ENCODE measurements at places on chromosomes 3 and 15. TPM values are rescaled to one million over a fixed set of nuclear protein-coding genes. Genes with fewer than 3 reads are reported as not detected.

DNA sequence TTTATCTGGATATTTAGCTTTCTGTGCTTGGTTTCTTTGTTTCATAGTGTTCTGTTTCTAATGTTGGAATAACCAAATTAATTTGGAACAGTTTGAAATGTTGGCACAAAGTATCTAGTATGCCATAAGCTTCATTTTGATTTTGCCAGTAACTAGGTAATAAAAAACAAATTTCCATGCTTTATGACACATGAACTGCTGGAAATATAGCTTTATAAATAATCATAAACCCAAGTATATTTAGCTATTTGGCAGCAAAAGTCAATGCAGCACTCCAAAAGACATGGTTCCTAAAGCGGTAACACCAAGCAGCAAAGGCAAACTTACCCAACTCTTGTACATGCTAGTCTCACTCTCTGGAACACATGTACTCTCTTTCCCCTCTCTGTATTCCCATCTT is 106.0 kb upstream of the CCNL1 start:
- no peak overlapping the region for H3K27ac ChIP-seq
- H3K4me3 ChIP-seq = no peak overlapping the region
- no peak for DNase-seq
- no peaks in the 10 kb centered on the region for H3K27me3 ChIP-seq
- peaks cover 10% of the 10 kb centered on the region for H3K36me3 ChIP-seq

GRCh38 chr3:49506906-49507305 is 36.8 kb downstream of the DAG1 start:
- H3K4me3 ChIP-seq = no peak overlapping the region
- no peak overlapping the region for H3K27ac ChIP-seq
- H3K36me3 ChIP-seq = peaks cover 31% of the 10 kb centered on the region
- no peak for DNase-seq
- H3K4me1 ChIP-seq = peaks cover 13% of the 10 kb centered on the region
- H3K27me3 ChIP-seq = no peaks in the 10 kb centered on the region

GRCh38 chr3:129005526-129006303 is 4.6 kb downstream of the EFCC1 start:
- DNase-seq = no peak
- peak overlapping the region; percentile 64 for H3K27ac ChIP-seq
- no peaks in the 10 kb centered on the region for H3K36me3 ChIP-seq
- H3K27me3 ChIP-seq = peaks cover 14% of the 10 kb centered on the region
- peaks cover 38% of the 10 kb centered on the region for H3K4me1 ChIP-seq

DNA sequence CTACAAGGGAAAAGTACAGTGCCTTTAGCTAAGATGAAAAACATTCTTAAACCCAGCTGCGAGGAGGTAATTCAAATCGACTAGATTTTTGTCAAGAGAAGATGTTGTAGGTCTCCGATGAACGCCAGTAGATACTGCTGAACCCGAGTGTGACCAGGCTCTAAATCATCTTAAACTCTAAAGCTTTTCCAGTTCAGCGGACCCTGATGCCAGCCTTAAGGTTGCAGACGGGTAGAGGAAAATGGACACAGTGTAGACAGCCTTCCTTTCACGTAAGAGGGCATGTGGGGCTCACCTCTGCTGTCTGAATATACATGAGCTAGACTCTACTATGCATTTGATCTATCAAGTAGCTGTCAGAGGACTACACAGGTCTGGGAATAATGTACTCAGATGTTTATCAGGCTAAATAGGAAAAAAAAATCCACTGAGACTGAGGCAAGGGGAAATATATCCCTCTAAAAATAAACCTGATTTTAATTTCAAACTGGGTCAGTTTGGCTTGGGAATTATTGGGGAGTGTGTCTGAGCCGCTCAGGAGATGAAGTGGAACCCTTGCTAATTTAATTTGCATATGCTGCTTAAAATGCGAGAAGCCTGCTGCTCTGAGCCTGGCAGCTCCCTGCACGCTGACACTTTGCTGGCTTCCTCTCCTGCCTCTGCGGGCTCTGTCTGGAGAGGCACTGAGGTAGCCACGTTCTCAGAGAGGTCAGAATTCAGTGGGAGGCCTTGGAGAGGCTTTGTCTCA is 151.9 kb downstream of the CADPS start:
- no peaks in the 10 kb centered on the region for H3K4me1 ChIP-seq
- H3K4me3 ChIP-seq = no peak overlapping the region
- no peak overlapping the region for H3K27ac ChIP-seq
- H3K27me3 ChIP-seq = no peaks in the 10 kb centered on the region

GRCh38 chr3:151562891-151563290 is 102.0 kb upstream of the IGSF10 start:
- DNase-seq = no peak
- H3K27me3 ChIP-seq = no peaks in the 10 kb centered on the region
- no peaks in the 10 kb centered on the region for H3K36me3 ChIP-seq

DNA sequence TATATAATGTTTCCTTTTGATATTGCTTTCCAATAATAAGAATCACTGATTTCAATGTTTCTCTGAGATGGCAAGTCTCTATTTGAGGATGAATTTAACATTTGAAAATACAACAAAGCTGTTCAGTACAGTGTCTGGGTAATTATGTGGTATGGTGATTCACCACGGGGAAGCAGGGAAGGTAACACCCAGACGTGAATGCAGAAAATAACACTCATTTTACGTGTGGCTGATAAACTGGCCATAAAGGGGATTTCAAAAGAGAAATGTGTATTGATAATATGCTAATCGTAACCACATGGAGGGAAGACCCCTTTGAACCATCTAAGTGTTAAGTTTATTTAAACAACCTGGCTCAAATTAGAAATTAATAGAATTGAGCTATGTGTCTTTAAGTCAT is 344.6 kb downstream of the GRM7 start:
- no peak for DNase-seq
- H3K27me3 ChIP-seq = no peaks in the 10 kb centered on the region
- H3K4me3 ChIP-seq = no peak overlapping the region
- peaks cover 3% of the 10 kb centered on the region for H3K4me1 ChIP-seq
- H3K36me3 ChIP-seq = no peaks in the 10 kb centered on the region
- no peak overlapping the region for H3K27ac ChIP-seq

GRCh38 chr3:65004306-65004705 is 316.5 kb upstream of the ADAMTS9 start:
- no peaks in the 10 kb centered on the region for H3K36me3 ChIP-seq
- H3K27ac ChIP-seq = no peak overlapping the region
- H3K27me3 ChIP-seq = peaks cover 4% of the 10 kb centered on the region
- no peak overlapping the region for H3K4me3 ChIP-seq
- no peak for DNase-seq

DNA sequence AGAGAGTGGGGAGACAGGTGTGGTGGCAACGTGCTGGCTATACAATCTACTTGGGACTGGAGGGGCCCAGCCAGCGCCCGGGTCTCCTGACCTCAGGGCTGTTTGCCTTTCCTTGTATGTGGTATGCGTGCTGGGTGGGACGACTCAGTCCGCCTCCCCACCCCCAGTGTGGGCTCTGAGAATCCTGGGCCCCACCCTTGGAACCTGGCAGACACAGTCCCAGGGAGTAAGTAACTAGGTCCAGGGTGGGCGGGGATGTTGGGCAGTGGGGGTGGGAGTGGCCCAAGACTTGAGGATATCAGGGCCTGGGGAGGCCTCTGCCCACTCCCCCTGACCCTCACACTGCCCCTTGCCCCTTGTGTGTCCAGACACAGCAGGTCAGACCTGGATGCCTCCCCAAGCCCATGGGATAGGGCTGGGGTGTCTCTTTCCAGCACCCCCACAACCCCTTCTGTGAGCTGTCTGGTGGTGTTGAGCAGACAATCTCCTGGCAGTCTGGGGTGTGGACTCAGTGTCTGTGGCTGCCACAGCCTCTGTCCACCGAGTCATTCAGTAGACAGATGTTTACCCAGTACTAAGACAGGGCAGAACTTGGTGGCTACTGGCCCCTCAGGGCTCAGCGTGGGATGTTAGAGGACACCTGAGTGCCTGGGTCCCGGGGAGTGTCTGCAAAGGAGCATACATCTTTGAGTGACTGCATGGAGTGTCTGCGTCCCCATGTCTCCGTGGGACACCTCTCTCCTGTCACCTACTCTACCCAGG is 1.3 kb downstream of the CHST13 start:
- DNase-seq = no peak
- H3K36me3 ChIP-seq = no peaks in the 10 kb centered on the region
- no peak overlapping the region for H3K27ac ChIP-seq
- H3K4me3 ChIP-seq = peak overlapping the region; percentile 35

DNA sequence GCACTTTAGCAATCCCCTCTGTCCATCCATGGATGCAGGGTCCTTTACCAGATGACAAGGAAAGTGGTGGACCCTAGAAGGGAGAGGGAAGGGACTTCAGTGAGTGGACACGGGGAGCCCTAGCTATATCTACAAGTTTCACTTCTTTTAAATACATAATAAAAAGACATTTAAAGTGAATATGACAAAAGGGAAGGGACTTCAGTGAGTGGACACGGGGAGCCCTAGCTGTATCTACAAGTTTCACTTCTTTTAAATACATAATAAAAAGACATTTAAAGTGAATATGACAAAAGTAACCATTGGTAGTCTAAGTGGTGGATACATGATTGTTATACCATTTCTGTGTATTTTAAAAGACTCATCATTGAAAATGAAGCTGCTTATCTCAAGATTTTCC is 81.9 kb upstream of the HES1 start:
- H3K4me3 ChIP-seq = no peak overlapping the region
- H3K36me3 ChIP-seq = peaks cover 21% of the 10 kb centered on the region
- H3K27me3 ChIP-seq = peaks cover 17% of the 10 kb centered on the region

GRCh38 chr15:24763891-24764290 is 88.3 kb downstream of the NPAP1 start:
- no peaks in the 10 kb centered on the region for H3K27me3 ChIP-seq
- H3K4me1 ChIP-seq = no peaks in the 10 kb centered on the region
- H3K4me3 ChIP-seq = no peak overlapping the region
- H3K27ac ChIP-seq = no peak overlapping the region
- peaks cover 21% of the 10 kb centered on the region for H3K36me3 ChIP-seq

DNA sequence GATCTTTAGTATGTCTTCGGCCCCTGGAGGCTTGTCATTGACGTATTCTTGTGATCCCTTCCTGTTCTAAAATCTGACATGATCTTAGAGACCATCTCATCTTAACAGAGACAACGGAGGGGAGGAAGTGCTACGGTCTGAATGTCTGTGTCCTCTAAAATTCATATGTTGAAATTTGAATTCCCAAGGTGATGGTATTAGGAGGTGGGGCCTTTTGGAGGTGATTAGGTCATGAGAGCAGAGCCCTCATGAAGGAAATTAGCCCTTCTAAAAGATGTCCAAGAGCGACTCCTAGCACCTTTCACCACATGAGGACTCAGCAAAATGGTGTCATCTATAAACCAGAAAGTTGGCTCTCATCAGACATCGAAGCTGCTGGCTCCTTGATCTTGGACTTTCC is 233.2 kb upstream of the CMC1 start:
- H3K4me3 ChIP-seq = no peak overlapping the region
- H3K36me3 ChIP-seq = no peaks in the 10 kb centered on the region
- DNase-seq = no peak
- no peaks in the 10 kb centered on the region for H3K4me1 ChIP-seq
- no peaks in the 10 kb centered on the region for H3K27me3 ChIP-seq
- H3K27ac ChIP-seq = no peak overlapping the region

- peak overlapping the region; percentile 92 for H3K4me3 ChIP-seq
- H3K4me1 ChIP-seq = peaks cover 67% of the 10 kb centered on the region
- H3K36me3 ChIP-seq = peaks cover 41% of the 10 kb centered on the region
- H3K27ac ChIP-seq = peak overlapping the region; percentile 85
- DNase-seq = no peak
Observed at GRCh38 chr3:9732740-9733115, 1.2 kb downstream of the BRPF1 start.

GRCh38 chr3:58177747-58178527 is 32.8 kb downstream of the DNASE1L3 start:
- peak; percentile 86 for DNase-seq
- H3K36me3 ChIP-seq = no peaks in the 10 kb centered on the region
- peak overlapping the region; percentile 71 for H3K27ac ChIP-seq
- peaks cover 13% of the 10 kb centered on the region for H3K4me1 ChIP-seq
- peak overlapping the region; percentile 73 for H3K4me3 ChIP-seq

DNA sequence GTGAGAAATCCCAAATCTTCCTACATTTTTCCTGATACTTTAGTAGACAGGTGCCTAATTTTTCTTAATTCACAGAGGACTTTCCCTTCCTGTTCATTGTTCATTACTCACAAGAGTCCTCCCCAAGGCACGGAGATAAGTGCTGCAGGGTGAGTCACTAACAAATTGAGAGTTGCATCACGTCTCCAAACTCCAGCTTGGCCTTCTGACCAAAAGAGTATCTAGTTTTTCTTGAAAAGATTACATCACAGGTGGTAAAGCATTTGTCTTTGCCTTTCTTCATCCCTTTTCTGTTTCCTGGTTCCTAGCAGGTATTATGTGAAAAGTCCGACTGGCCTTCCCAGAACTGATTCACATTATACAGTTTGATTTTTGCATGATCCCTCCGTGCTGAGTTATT is 24.9 kb upstream of the RASGRP1 start:
- H3K27ac ChIP-seq = peak overlapping the region; percentile 2
- no peak overlapping the region for H3K4me3 ChIP-seq
- H3K4me1 ChIP-seq = peaks cover 26% of the 10 kb centered on the region
- no peaks in the 10 kb centered on the region for H3K27me3 ChIP-seq
- H3K36me3 ChIP-seq = no peaks in the 10 kb centered on the region

DNA sequence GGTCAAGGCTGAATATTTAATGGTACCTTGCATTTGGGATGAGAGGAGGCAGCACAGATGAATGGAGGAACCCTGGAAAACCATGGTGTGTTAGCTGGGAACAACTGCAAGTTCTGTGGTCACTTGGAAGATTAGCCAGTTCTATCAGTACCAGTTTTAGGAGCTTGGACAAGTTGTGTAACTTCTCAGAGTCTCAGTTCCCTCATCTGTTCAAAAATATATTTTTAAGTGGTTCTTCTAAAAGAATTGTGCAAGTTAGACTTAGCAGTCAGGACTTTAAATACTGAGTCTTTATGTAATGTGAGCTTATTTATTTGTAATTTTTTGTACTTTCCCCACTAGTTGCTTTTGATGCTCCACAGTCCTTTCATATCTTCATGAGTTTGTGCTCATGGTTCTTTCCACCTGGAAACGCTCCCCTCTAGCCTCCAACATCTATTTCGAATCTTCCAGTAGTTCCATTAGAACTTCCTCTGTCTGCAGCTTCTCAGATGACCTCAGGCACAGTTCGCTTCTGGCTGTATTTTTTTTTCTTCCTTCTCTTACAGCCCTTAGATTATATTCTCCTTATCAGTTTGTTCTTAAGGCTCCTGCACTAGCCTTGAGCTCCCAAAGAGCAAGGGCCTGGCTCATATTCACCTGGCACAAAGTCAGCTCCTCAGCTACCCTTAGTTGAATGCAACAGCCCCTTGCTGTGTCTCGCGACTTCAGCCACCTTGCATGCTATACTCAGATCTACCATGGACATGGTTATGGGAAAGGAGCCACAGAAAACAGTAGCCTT is 27.1 kb downstream of the ITPR1 start:
- H3K4me1 ChIP-seq = peaks cover 46% of the 10 kb centered on the region
- H3K4me3 ChIP-seq = no peak overlapping the region
- H3K27ac ChIP-seq = no peak overlapping the region
- no peaks in the 10 kb centered on the region for H3K27me3 ChIP-seq
- DNase-seq = no peak

The HYAL1 gene
- 0.16 TPM for total RNA-seq

The TMEM40 gene
- total RNA-seq = not detected

The PRSS50 gene
- not detected for total RNA-seq

The GOLGA8S gene
- total RNA-seq = 0.63 TPM

The AP3B2 gene
- total RNA-seq = 1.7 TPM

The GPR149 gene
- total RNA-seq = not detected
